ENCODE measurements at places on chromosomes 1 and 21.
A peak's percentile ranks its signal among the peaks of the same experiment; 100 is the strongest.

DNA sequence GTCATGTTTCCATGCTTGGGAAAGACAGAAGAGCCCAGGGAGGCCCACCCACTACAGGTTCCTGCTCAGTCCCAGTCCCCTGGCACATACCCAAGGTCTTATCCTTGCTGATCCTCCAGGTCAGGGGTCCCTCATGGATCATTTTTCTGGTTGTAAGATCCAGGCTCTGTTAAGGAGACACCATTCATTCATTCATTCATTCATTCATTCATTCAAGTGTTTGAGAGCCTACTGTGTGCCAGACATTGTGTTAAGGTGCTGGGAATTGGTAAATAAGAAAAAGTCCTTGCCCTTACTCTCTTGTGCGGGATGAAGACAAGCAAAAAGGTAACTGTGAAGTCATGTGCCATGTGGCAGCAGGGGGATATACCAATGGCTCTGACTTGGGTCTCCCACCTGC lies 23.8 kb downstream of the LRRC71 start:
- DNase-seq = no peak

DNA sequence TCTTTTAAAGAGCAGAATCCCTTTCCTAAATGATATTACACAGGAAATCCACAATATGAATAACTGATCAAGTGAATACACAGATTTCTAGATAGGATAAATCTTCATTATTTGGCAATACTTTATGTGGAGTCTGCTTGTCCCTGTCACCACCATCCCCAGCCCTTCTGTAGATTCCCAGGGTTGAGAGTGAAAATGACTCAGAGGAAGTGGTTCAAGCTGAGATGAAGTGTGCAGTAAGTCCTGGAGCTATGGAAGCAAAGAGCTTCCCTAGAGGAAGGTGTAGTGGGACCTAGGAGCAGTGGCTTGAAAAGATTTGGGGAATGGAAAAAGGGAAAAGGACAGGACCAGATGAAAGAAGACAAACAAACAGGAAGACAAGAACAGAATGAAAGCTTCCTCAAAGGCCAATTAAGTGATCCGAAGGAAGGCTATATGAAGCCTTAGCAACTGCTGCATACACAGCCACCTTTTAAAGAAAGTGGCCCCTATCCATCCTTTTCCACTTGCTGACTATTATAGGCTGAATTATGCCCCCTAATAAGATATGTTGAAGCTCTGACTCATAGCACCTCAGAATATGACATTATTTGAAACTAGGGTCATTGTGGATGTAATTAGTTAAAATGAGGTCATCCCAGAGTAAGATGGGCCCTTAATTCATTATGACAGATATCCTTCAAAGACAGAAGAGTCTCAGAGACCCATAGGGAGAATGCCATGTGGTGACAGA lies 96.5 kb upstream of the CAMK1G start:
- no peak for DNase-seq

DNA sequence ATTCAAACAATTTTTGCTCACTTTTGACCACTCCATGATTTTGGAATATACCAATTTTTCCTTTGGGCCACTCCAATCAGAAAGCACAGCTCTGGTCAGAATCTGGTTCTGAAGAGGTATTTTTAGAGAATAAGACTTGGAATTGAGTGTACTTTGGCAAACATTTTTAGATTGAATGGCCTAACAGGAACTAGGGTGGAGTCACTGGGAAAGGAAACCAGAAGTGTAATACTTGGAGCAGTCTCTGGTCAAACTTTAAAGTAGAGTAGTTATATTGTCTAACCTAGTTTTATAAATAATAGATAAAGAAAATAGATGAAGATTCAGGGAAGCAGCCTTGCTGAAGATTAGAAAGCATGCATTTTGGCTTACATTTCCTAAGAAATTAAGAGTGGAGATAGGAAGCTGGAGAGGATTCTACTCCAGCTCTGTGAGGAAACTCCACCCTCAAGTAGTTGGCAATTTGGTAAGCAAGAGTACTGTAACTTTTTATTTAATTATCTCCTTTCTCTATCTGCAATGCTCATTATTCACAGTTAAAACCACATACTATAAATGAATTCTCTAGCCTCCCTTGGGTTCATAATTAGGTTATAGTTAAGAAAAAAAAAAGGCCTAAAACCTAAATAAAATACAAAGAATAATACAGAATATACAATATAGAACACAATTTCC lies 15.8 kb downstream of the STIL start:
- no peak for DNase-seq

DNA sequence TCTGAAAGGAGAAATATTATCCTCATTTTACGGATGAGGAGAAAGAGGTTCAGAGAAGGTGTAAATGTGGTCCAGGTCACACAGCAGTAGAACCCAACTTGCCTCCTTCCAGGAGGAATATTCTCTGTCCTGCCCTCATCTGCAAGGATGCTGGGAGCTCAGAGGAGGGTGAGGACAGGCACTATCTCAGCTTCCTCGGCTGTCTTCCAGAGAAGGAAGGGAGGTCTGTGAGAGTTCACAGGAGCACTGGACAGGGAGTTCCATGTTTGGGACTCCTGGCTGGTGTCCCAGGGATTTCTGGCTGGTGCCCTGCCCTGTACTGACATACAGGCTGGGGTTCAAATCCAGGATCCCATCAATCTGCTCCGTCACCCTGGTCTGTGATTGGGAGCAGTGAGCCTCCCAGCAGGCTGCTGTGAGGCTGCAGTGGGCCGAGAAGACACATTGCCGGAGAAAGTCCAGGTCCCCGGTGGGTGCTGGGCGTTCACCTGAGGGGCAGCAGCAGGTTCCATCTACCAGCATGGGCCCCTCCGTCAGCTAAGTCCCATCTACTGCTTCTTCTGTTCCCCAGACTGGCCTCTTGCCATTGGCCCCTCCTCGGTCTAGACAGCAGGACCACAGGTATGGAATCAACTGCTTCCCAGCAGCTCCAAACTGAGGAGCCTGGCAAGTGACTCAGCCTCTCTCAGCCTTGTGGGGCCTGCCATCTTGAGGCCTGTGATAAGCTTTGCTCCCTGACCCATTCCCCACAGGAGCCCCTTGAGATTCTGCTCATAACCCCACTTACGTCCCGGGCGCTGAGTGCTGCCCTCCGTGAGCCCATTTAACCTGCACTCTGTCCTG lies 8.5 kb upstream of the BSND start:
- DNase-seq = no peak

- DNase-seq = no peak
Measured at GRCh38 chr1:51667561-51667960, 50.7 kb downstream of the OSBPL9 start.

DNA sequence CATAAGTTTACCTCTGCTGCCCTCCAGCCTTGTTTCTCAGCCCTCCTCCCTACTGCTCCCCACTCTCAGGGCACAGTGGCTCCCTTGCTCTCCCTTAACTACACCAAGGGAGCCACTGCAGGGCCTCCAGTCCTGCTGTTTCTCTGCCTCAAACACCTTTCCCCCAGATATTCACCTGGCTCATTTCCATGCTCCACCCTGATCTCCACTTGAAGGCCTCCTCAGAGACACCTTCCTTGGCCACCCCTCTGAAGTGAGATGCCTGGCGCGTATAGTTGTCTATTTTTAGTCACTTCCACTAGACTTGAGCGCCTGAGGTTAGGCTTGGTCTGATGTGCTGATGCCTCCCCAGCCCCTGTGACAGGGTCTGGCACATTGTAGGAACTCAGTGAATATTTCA lies 34.9 kb downstream of the SEC16B start:
- DNase-seq = no peak

DNA sequence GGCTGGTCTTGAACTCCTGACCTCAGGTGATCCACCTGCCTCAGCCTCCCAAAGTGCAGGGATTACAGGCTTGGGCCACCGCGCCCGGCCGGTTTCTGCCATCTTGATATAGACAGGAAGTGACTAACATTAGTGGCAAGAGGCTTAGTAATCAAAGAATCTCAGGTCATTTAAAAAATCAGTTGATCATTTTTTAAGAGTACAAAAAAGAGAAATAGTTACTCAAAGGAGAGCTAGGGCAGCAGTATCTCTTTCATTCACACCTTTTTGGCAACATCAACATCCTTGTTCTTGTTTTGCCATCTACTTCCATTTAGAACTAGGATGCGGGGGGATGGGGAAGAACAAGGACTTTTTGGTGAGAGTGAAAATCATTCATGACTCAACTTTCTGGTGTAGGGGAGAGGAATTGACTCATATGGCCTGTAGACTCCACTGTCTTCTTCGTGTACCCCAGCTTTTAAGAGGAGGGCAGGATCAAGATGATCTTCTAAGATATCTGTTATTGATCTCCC lies 8.8 kb downstream of the FCRLB start:
- no peak for DNase-seq

- DNase-seq = no peak
Measured at GRCh38 chr1:211724687-211725196, 49.3 kb upstream of the NEK2 start.

GRCh38 chr1:49111931-49112330 lies 335.2 kb upstream of the BEND5 start:
- no peak for DNase-seq

DNA sequence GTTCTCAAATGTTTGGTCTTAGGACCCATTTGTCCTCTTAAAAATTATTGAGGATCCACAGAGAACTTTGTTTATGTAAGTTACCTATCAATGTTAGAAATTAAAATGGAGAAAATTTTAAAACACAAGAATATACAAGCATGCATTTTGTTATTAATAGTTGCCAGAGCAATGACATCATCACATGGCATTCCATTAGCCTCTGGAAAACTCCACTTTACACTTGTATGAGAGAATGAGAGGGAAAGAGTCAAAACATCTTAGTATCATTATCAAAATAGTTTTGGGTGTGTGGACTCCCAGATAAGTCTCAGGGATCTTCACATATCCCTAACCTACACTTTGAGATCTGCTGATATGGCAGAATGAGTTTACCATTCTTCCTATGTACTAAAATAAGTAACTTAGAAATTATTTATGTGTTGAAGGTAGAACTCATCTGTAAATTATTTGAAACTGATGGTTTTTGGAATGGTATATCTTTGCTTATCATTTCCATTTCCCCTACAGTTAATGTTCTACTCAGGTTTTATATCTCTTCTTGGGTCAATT lies 48.8 kb downstream of the RNF220 start:
- DNase-seq = no peak

DNA sequence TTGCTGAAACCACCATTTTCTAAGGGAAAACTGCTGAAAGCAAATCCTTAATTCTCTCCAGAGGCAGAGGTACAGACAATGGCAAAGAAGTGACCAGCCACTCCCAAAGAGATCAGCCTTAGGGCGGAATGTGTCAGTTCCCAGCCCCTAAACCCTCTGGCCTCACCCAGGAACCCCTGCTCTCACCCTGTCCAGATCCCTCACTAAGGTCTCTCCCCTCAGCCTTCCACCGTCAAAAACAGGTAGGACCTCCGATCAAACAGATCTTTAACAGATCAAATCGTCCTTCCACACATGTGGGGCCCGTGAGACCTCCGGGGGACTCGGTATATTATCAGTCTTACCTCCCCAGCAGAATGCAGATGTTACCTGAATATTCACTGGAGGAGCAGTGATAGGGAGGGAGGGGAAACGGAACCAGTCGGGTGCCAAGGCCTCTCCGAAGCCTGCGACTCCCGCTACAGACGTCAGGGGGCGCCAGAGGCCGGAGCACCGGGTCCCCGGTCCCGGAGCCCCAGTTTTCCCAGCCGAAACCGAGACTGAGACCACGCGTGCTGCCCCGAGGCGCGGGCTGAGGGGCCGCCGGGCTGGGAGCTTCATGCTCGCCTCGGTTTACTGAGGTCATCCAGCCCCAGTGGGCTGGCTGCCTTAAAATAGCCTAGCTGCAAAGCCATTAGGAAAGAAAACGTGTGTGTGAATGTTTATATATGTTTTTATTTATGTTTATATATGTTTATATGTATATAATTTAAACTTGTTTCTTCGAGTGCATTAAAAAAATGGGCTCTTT lies 23.6 kb downstream of the GPA33 start:
- DNase-seq = peak; percentile 63

- no peak for DNase-seq
Measured at GRCh38 chr1:241994171-241994570, 4.7 kb downstream of the MAP1LC3C start.

- no peak for DNase-seq
Measured at GRCh38 chr1:209456878-209457277, 126.6 kb upstream of the CAMK1G start.

GRCh38 chr1:173682184-173682583 lies 12.5 kb upstream of the ANKRD45 start:
- DNase-seq = no peak

- DNase-seq = no peak
Measured at GRCh38 chr1:40299366-40300248, 17.5 kb downstream of the COL9A2 start.

DNA sequence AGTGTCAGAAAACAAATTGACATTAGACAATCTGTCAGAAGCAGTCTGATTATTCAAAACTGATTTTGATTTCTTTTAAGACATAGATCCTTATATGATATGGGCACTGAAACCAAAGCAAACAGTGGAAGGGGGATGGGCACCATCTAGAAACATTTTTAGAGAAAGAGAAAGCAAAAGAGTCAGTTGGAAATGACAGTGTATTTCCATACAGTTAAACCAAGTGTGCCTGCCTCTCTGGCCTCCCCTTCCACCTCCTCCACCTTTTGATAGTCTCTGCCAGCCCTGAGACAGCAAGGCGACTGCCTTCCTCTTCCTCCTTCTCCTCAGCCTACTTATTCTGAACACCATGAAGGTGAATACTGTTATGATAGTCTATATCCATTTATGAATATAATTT lies 949.7 kb downstream of the AMY1C start:
- no peak for DNase-seq

- DNase-seq = no peak
Measured at GRCh38 chr1:111599781-111600693, 19.6 kb upstream of the RAP1A start.

DNA sequence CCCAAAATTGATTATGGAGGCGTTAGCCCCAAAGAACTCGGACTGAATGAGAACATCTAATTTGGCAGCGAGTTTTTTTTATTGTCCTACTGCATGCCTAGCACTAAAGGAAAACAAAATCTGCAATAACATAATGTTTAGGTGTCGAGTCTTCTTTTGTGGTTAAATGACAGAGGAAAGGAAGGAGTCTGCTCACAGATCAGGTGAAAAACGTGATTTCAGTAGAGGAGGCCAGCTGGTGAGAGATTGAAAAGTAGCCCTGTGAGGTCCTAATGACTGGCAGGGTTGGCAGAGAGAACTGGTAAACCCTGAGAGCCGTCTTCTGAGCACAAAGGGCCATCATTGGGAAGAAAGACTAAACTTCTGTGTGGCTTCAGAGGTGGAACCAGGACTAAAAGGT lies 24.2 kb downstream of the WDTC1 start:
- DNase-seq = no peak

DNA sequence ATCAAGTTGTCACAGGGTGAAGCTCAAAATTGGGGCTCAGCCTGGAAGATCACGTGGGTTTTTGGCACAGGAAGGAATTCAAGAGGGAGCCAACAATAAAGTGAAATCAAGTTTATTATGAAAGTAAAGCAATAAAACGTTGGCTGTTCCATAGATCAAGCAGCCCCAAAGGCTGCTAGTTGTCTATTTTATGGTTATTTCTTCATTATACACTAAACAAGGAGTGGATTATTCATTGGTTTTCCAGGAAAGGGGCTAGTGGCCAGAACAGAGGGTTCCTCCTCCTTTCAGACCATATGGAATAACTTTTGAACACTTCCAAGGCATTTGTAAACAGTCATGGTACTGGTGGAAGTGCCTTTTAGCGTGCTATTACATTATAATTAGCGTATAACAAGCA lies 723.5 kb upstream of the ADAMTS5 start:
- DNase-seq = no peak

All from activated CD8-positive, alpha-beta memory T cell treated with anti-CD3 and anti-CD28 coated beads for 4 hours (primary cell).